ENCODE measurements at places on chromosomes 5 and 9. TPM values are rescaled to one million over a fixed set of nuclear protein-coding genes. Genes with fewer than 3 reads are reported as not detected.

Gene PCDHGC5
- 2.6 TPM for total RNA-seq

Gene LECT2
- not detected for total RNA-seq

Gene GMCL2
- not detected for total RNA-seq

Gene SHB
- total RNA-seq, result 14.2 TPM

Gene GEMIN5
- total RNA-seq, result 9.7 TPM

Gene ANKRD34B
- total RNA-seq, result not detected

Gene ADRA1B
- total RNA-seq, result 0.14 TPM

Gene PLGRKT
- 9.7 TPM for total RNA-seq

Gene PFN3
- total RNA-seq, result not detected

Gene FOXD4L6
- 0.09 TPM for total RNA-seq

Gene NR5A1
- not detected for total RNA-seq

Gene ADAMTSL1
- total RNA-seq, result 26.1 TPM

Gene GPX3
- 35.2 TPM for total RNA-seq

Gene MAMDC2
- 3.0 TPM for total RNA-seq

Gene RAI14
- 132 TPM for total RNA-seq

Gene PLAC8L1
- not detected for total RNA-seq

Gene TSLP
- total RNA-seq, result 3.4 TPM

Gene HTR4
- total RNA-seq, result not detected

Gene LHFPL2
- total RNA-seq, result 104 TPM

Gene PKD2L2
- total RNA-seq, result not detected

Gene CLIC3
- total RNA-seq, result 7.8 TPM

Gene FBXL7
- 2.9 TPM for total RNA-seq
